ENCODE measurements at places on chromosomes 16 and 17. TPM values are rescaled to one million over a fixed set of nuclear protein-coding genes. Genes with fewer than 3 reads are reported as not detected.

- DNase-seq, result no peak
Measured at GRCh38 chr16:68643227-68643626, 1.9 kb upstream of the CDH3 start.

The MYCBPAP gene
- 3.3 TPM for total RNA-seq

- DNase-seq, result no peak
Measured at GRCh38 chr17:31269036-31269577, 27.9 kb downstream of the OMG start.

GRCh38 chr17:77952368-77952767 lies 6.1 kb upstream of the TNRC6C start:
- no peak for DNase-seq
